Placental pericyte (primary cell): ENCODE measurements at places on chromosomes 1 and 21. TPM values are rescaled to one million over a fixed set of nuclear protein-coding genes. Genes with fewer than 3 reads are reported as not detected.

PLA2G2F gene
- total RNA-seq, result not detected in 2 replicates

PLEKHA6 gene
- total RNA-seq, result 0.44 and 0.57 TPM in 2 replicates

NR1I3 gene
- not detected in 2 replicates for total RNA-seq

SLC44A3 gene
- 0.29 and 1.5 TPM in 2 replicates for total RNA-seq

AVPR1B gene
- not detected in 2 replicates for total RNA-seq

FAM78B gene
- total RNA-seq, result 0.29 TPM in 1 of 2 replicates, not detected in the other

HUNK gene
- 0.43 TPM in 1 of 2 replicates, not detected in the other for total RNA-seq

GJA5 gene
- 0.57 TPM in 1 of 2 replicates, not detected in the other for total RNA-seq

CYP4X1 gene
- not detected in 2 replicates for total RNA-seq

FGR gene
- total RNA-seq, result not detected in 2 replicates

SMIM1 gene
- total RNA-seq, result 1.1 and 2.6 TPM in 2 replicates

TMEM79 gene
- total RNA-seq, result 1.4 and 1.8 TPM in 2 replicates

RNF187 gene
- total RNA-seq, result 44.1 and 70.2 TPM in 2 replicates

TMPRSS15 gene
- total RNA-seq, result not detected in 2 replicates

LRIF1 gene
- 14.0 and 17.9 TPM in 2 replicates for total RNA-seq

C8A gene
- total RNA-seq, result not detected in 2 replicates

TMEM200B gene
- 9.4 and 14.2 TPM in 2 replicates for total RNA-seq

ITLN2 gene
- total RNA-seq, result not detected in 2 replicates

FCRL2 gene
- total RNA-seq, result not detected in 2 replicates

ADORA1 gene
- total RNA-seq, result 5.0 and 35.5 TPM in 2 replicates

NHLH2 gene
- not detected in 2 replicates for total RNA-seq
